ENCODE measurements at places on chromosomes 4 and X.

- no peak for DNase-seq
Measured at GRCh38 chr4:15912236-15912635, 26.3 kb downstream of the FGFBP1 start.

GRCh38 chr4:185318679-185319078 lies 77.0 kb downstream of the LRP2BP start:
- no peak for DNase-seq

DNA sequence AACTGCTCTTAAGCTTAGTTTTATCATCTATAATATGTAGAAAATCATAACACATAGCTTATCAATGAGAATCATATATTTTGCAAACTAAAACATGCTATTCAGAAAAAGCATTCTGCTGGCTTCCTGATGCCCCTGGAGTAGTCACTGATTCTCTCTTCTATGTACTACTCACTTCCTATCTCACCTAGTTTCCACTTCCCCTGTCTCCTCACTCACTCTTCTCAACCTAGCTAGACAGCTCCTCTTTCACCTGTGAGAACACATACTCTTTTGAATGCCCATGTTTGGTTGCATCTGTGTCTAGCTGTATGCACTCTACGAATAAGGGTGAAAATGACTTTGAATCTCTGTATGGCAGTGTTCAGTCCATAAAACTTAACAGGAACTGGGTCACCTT lies 9.3 kb downstream of the TMEM144 start:
- DNase-seq, result no peak

DNA sequence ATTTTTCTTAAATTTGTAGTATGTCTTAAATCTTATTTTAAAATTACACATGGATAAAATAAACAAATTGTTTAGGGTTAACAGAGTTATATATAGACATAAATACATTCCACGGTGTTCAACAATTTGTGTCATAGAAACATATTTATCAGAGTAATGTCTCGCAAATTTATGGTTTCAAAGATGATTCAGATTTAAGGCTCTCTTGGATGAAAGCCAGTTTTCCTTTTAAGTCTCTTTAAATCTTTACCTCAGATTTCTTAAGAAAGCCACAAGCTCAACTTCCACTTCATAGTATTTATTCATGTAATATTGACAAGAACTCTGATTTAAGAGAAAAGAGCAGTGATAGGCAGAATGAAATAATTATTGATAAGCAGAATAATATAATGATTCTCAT lies 1254.8 kb upstream of the ADGRL3 start:
- no peak for DNase-seq

DNA sequence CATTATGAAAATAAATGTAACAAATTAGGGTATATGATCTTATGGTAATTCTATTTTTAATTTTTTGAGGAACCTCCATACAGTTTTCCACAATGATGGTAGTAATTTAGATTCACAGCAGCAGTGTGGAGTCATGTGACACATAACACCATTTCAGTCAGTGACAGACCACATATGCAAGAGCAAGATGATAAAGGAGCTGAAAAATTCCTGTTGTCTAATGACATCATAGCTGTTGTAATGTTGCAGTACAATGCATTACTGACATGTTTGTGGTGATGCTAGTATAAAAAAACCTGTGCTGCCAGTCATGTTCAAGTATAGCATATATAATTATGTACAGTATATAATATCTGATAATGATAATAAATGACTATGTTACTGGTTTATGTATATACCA lies 28.5 kb downstream of the EMCN start:
- DNase-seq, result no peak

- no peak for DNase-seq
Measured at GRCh38 chr4:26303008-26303407, 17.8 kb upstream of the RBPJ start.

GRCh38 chr4:44701037-44701436 lies 22.8 kb downstream of the GUF1 start:
- DNase-seq, result no peak

DNA sequence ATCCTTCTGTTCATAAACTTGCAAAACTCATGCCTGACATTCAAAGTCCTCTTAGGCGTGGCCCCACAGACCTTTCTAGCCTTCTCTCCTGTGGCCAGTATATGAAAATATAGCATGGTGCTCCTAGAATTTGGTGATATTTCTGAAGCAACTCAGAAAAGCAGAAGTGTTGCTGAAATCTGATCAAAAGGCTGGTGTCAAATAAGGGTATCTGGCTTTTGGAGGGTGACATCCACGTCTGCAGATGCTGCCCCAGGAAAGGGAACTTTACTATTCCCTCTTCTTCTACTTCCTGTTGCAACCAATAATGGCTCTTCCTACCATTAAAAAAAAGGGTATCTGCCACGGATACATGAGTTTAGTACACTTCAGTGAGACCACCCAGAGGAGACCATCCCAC lies 83.9 kb upstream of the RPS6KA3 start:
- no peak for DNase-seq

GRCh38 chr4:152039023-152039481 lies 278.2 kb upstream of the GATB start:
- no peak for DNase-seq

DNA sequence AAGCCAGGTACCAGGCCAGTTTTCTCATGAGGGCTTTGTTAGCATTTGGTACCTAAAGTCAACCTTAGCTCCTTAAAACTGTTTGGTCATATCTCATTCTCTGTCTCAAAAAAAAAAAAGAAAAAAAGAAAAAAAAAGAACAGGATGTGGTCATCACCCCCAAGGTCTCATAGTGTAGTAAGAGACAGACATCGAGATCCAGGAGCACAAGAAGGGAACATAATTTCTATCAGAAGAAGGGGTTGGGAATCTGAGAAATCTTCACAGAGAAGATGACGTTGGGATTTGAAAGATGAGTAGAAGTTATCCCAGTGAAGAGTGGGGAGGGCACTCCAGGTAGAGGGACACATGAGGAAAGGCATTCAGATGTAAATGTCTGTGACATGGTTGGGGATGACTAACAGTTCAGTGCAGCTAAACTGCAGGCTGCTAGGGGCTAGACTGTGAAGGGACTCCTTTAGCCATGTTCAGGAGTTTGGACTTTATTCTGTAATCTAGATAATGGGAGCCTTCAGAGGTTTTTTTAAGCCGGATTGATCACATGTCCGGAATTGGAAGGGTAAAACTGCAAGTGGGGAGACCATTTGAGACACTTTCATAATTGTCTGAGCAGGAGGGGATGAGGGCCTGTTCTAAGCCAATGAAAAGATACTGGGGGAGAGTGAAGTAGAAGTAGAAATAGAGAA lies 26.9 kb upstream of the GJB1 start:
- no peak for DNase-seq

DNA sequence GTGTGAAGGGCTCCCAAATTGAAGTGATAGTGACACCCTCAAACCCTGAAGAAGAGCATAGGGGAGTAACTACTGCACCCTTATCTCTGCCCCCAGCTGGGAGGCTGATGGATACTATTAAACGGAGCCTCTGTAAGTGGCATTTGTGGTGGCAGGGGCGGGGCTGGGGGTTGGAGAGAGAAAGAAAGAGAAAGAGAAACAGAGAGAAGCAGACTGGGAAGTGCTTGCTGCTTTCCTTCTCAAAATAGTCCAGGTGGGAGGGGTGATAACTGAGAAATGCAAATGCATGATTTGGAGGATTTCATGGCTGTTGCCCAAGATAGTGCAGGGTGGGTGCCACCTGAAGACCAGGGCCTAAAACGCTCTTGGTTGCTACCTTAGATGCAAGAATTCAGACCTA lies 253.5 kb upstream of the GATB start:
- no peak for DNase-seq

DNA sequence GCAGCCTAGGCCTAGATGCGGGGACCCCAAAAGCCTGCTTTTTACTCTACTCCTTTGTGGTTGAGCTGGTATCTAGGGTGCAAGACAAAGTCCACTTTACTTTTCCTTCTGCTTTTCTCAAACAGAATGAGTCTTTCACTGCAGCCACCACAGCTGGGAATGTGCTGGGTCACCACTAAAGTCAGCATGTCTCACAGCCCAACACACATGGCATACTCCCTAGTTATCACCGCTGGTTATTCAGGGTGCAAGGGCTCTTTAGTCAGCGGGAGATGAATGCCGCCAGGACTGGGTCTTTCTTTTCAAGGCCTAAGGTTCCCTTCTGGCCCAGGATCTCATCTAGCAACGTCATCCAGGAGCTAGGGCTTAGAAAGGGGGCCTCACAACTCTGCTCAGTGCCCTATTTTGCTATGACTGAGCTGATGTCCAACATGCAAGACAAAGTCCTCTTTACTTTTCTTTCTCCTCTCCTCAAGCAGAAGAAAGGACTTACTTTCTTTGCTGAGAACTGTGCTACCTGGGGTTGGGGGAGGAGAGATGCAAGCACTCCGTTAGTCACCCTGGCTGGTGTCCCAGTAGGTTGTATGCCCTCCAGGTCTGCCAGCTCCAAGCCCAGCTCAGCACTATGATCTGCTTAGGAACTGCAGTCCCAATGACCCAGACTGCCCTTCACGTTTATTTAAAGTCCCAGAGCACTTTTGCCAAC lies 22.9 kb upstream of the STPG2 start:
- DNase-seq, result no peak

DNA sequence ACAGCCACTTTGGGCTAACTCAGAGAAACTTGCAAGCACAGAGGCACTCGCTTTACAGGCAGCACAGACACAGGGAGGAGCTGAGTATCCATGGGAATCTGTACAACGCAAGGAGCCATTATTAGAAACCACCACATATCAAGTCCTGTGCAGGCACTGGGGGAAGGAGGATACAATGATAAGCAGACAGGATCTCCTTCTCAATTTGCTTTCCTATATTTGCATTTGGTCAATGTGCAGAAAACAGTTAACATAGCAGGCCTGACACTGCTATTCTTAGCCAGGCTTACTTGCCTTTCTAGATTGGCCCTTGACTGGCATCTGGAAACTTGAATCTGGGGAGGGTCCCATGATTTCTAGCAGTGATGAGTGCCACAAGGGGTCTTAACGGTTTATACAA lies 65.8 kb downstream of the TEC start:
- no peak for DNase-seq

GRCh38 chrX:138866643-138867042 lies 155.1 kb upstream of the FGF13 start:
- DNase-seq, result no peak

DNA sequence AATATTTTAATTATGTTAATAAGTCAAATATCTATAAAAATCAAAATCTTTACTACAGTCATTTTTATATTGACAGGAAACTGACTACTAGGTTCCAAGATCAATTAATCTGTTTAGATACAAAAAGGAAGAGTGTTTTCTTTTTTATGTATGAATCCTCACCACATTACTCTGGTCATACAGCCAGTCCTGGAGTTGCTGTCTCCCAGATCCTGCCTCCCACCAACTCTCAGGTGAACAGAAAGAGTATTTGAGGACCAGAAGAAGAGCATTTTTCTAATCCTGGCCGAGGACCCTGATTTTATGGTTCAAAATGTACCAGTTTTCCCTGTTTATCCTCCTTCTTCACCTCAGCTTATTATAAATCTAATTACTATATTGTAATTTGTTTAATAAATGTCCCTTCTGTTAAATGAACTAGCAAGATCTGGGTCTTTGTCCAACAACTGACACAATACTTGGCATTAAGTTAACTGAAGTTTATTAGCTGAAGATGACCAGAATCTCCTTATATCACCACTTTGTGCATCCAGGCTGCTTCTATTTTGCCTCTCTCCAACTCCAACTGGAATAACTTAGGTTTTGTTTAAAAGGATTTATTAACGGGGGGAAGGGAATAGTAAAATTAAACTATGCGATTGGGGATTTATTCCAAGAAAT lies 224.4 kb upstream of the PCDH7 start:
- DNase-seq, result no peak

DNA sequence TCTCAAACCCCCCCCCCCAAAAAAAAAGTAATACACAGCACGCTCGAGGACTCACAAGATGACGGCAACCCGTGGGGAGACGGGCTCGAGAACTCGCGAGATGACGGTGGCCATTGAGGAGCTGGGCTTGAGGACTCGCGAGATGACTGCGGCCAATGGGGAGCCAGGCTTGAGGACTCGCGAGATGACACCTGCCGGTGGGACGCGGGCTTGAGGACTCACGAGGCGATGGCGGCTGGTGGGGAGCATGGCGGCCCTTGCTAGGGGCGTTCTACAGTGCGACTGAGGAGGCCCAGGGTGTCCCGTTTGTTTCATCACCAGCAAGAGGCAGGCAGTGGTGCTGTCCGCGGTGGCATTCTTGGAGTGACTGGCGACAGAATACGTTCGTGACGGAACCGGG lies 172.4 kb upstream of the MAGEB16 start:
- DNase-seq, result no peak

GRCh38 chr4:183470821-183471220 lies 26.4 kb downstream of the CDKN2AIP start:
- no peak for DNase-seq

GRCh38 chr4:78018271-78019049 lies 38.7 kb upstream of the FRAS1 start:
- no peak for DNase-seq

GRCh38 chrX:39149761-39150160 lies 348.5 kb downstream of the MID1IP1 start:
- DNase-seq, result peak; percentile 48

GRCh38 chr4:183483997-183484396 lies 20.9 kb upstream of the ING2 start:
- DNase-seq, result no peak

- DNase-seq, result no peak
Measured at GRCh38 chrX:40945361-40945713, 139.9 kb upstream of the USP9X start.

- DNase-seq, result no peak
Measured at GRCh38 chrX:118189000-118189399, 72.4 kb upstream of the KLHL13 start.

DNA sequence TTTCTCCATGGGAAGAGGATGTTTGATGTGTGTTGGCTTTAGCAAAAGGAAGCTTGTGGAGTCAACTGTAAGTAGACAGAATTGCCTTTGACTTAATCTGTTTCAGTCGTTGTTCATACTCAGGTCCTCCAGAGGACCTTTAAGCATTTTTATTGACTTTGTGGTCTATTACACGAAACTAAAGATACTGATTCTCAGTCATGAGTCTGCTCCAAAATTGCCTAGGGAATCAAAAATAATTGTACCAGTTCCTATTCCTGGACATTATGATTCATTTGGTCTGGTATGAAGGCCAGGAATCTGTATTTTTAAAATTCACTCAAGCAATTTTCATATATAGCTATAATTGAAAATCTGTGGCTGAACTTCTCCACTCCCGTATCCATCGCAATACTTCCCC lies 38.6 kb downstream of the AR start:
- no peak for DNase-seq

GRCh38 chr4:26557164-26557563 lies 26.7 kb upstream of the TBC1D19 start:
- DNase-seq, result no peak

DNA sequence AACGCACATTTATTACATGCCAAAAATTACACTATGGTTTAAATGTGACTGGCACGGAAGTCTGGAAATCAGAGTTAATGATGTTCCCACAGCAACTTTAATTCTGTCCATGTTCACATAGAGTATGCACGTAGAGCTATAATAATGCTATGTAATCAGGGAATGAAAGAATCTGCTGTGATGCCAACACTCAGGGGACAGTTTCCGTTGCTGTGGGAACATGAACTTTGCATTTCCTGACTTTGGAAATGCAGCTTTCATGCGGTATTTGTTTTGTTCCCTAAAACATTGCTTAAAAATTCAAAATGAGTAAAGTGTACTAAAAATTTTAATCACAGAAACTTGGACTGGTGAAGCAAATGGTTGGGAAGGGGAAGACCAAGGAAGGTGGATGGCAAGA lies 65.7 kb downstream of the MAGEA1 start:
- no peak for DNase-seq

Data from posterior cingulate gyrus (tissue), 11 donors.